ENCODE measurements at places on chromosomes 12 and 14.

GRCh38 chr12:108399514-108399913, 60.4 kb upstream of the CMKLR1 start:
- no peak for DNase-seq

DNA sequence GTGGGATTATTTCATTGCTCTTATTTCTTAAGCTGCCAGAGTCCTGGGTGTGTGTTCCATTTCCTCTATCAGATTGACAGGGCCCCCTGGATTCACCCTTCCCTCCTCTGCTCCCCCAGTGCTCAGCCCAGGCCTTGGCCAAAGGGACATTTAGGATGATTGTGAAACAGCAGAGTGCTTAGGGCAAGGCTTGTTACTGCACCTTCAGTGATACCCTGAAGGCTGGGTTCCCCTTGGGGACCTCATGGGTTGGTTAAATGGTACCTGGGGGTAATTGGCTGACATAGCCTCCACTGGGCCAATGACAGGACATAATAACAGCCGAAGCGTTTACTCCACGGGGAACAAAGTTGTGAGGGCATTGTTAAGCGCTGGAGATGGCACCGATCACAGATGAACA, 1.3 kb upstream of the KRT72 start:
- DNase-seq = no peak

- no peak for DNase-seq
Observed at GRCh38 chr14:33978892-33979612, 28.2 kb upstream of the EGLN3 start.

- no peak for DNase-seq
Observed at GRCh38 chr12:77645966-77646598, 184.6 kb upstream of the NAV3 start.

DNA sequence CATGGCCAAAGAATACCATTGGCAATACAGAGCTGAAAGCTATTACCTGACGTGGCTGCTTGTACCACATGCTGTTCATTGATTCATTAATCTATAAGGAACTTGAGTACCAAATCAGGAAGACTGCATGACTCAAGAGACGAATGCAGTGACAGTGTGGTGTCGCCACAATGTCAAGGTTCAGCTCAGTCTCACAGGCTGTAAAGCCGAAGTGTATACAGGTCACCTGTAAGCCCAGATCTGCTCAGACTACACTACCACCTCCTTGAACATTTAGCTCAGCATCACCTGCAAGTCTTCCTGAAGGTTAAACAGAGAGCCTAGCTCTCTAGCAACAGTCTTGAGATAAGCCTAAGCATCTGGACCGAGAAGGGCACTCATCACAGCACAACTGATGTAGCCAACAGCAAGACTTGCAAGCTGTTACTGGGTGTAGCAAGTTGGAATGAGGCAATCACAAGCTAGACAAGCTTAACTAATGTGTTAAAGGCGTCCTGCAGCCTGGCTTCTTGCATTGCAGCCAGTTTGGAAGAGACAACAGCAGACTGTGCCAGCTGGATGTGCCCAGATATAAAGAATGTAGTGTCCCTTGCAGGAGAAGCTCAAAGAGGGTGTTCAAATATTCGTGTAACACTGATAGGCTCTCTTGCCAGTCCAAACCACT, 21.0 kb downstream of the TMTC1 start:
- no peak for DNase-seq

- peak; percentile 97 for DNase-seq
Observed at GRCh38 chr12:50111693-50112455, at the start of gene COX14. Gene COX14, plus strand, starts transcription at chr12:50112236. Its CDS starts 7,808 bp downstream, at chr12:50120044.

DNA sequence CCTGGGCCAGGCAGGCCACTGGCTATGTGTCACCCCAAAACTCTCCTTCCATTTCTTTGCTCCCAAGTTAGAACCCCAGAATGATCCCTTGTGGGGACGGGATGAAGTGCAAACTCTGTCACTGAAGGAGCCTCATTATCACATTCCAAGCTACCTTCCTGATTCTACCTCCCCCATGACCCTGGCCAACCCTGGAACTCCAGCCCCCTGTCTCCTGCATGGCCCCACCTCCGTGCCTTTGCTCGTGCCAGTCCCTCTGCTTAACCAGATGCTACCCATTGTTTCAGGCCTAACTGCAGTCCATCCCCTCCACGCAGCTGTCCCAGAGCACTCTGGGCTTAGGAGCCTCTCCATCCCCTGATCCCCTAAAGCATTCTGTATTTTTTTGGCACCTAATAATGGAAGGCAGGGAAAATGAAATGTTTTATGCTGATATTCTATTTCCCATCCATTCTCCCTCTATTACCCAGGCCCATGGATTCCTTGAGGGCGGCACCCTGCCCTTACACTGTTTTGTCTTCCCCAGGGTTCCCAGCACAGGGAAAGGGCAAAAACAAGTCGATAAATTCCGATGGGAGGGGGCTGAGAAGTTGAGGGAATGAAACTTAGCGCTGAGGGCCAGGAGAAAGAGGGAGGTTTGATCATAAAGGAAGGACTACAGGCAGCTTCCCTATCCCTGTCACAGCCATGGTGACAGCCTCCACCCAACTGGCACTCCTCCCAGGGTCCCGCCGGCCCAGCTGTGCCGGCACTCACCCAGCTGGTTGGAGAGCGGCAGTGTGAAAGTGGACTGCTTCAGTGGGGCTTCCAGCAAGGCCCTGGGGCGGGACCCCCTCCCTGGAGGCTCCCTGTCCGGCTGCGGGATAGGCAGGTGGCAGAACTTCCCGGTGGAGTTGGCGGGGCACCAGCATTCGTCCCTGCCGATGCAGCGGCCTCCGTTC, 58.1 kb downstream of the ISCA2 start:
- no peak for DNase-seq

GRCh38 chr14:90434370-90435020, 37.7 kb downstream of the CALM1 start:
- DNase-seq = no peak

DNA sequence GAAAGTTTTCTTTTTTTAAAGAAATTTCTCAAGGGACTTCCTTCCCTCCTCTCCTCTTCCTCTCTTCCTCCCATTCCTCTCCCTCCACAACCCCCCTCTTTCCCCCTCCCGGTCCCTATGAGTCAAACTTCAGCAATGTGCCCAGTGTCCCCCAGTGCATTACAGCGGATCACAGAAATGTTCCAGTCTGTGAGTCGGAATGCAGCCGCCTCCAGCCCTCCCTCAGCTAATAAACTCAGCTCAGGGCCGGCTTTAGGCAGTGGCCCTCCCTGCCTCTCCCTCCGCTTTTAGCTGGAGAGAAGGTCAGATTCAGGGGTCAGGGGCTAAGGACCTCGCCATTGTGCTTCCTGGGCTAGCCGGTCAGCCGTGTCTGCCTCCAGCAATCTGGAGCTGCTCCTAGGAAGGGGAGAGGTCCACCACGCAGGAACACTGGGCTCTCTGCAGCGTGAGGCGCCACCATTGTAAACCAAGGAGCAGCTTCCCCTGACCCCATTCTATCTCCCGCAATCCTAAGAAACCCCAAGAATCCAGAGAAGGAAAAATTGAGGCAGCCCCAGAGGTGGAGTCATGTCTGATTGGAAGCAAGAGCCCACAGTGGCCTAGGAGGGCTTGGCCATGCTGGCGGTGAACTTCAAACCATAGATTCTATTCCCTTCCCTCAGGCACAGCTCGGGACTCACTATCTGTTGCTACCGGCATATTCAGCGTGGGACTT, 1.1 kb upstream of the HDAC7 start:
- no peak for DNase-seq
